ENCODE measurements at places on chromosomes 12 and 14.

GRCh38 chr12:74401966-74402365 is 135.7 kb upstream of the ATXN7L3B start:
- DNase-seq: no peak

- peak; percentile 92 for DNase-seq
These were observed 15.2 kb upstream of the PEBP1 start for GRCh38 chr12:118120579-118121363.

DNA sequence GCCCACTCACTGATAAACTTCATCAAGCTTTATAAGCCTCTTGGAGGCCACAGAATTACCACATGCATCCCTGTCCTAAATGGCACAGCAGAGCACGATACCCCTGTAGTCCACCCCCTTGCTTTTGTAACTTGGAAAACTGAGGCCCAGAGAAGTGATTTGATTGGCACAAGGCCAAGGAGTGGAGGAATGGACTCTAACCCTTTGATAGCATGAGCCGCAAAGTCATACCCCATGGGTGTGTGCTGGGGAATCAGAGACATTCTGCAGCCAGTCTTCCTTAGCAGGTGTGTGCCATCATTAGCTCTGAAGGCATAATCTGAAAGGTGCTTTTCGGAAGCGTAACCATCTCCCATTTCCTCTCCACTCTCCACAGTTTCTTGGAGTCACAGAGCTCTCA is 28.5 kb upstream of the PWP1 start:
- DNase-seq: no peak

- DNase-seq: no peak
These were observed 16.8 kb downstream of the SLC25A47 start for GRCh38 chr14:100339766-100340422.

GRCh38 chr14:105136401-105137322 is 31.9 kb downstream of the JAG2 start:
- DNase-seq: no peak

DNA sequence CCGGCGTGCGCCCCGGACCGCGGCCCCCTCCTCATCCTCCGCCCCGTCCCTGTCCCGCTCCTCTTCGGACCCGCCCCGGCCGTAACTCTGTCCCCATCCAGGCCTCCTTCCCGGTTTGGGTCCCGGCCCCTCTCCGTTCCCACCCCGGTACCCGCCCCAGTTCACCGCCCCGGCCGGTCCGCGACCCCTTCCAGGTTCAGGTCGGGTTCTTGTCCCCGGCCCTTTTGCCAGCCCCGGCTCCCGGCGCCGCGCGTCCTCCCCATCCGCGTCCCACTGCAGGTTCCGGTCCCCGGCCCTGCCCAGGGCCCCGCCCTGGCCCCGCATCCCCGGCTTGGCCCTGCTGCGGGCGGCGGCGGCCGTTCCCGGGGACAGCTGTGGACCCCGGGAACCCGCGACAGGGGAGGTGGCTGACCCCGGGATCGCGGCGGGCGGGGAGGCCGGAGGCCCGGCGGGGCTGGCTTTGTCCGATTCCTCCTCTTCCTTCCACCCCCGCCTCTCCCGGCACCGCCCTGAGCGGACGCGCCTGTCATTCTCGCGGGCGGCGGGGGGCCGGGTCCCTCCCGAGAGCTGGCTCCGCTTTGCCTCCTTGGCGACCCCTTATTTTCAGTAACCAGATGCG is 601 bp downstream of the KLC1 start:
- DNase-seq: peak; percentile 74

- DNase-seq: no peak
These were observed 52.0 kb downstream of the NAV3 start for GRCh38 chr12:77882709-77883108.

GRCh38 chr14:32941668-32942065 is 3.0 kb downstream of the NPAS3 start:
- no peak for DNase-seq

DNA sequence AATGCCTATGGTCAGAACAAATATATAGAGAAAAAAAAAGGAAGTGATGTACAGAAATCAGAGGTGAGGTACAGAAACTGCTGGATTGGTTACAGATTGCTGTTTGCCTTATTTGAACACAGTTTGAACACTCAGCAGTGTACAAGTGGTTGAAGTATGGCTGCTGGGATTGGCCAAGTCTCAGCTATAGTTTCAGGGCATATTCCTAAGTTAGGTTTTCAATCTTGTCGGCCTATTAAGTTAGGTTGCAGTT is 146.4 kb downstream of the LLPH start:
- DNase-seq: no peak

- DNase-seq: no peak
These were observed 40.4 kb upstream of the GZMB start for GRCh38 chr14:24674204-24674970.

- DNase-seq: no peak
These were observed 177.7 kb downstream of the MED13L start for GRCh38 chr12:116099652-116100432.

GRCh38 chr14:34179727-34180126 is 228.9 kb upstream of the EGLN3 start:
- DNase-seq: no peak

DNA sequence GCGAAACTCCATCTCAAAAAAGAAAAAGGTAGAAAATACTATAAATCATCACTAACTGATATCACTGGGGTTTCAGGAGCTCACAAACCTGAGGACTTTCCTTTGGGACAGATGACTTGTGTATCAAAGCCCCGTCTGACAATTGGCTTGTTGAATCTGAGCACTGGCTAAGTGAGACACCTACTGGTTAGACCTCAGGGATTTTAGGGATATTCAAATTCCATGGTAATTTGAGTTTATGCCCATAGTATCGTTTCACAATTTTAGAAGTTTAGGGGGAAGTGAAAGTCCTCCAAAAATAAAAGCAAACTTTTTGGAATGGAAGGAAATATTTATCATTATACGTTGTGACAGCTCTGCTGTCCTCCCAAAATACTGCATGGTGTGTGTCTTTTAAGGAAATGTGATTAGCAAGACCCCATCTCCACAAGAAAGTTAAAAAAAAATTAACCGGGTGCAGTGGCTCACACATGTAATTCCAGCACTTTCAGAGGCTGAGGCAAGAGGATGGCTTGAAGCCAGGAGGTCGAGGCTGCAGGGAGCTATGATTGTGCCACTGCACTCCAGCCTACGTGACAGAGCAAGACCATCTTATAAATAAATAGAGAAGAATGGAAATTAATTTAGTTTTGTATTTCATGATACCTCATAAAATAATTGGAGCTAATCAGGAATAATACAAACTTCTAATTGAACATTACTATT is 49.2 kb downstream of the FBXL14 start:
- DNase-seq: peak; percentile 51

GRCh38 chr14:26394150-26394810 is 203.6 kb downstream of the NOVA1 start:
- no peak for DNase-seq

DNA sequence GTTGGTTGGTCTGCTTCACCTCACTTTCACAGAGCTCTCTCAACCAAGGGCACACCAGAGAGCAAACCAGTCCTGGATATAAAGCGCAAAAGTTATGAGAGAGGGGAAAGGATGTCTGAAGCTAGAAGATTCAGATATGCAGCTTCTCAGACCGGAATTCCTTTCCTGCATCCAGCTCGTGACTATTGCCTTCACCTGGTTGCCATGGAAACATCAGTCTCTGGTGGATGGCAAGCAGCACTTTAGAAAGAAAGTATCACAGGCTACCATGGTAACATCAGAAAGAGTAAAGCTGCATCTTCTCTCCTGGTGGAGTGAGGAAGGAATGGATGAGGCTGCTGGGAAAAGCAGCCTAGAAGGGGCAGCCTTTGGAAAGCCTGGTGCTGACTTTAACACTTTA is 13.7 kb downstream of the REM2 start:
- DNase-seq: no peak

GRCh38 chr12:18546399-18546798 is 191.4 kb downstream of the PLCZ1 start:
- peak; percentile 29 for DNase-seq

- DNase-seq: peak; percentile 94
These were observed 39.7 kb downstream of the KRT80 start for GRCh38 chr12:52151837-52152783.

- DNase-seq: peak; percentile 31
These were observed 112.2 kb upstream of the FKBP4 start for GRCh38 chr12:2682296-2683251.

GRCh38 chr12:6701078-6701768 is 608 bp upstream of the PIANP start:
- DNase-seq: no peak

DNA sequence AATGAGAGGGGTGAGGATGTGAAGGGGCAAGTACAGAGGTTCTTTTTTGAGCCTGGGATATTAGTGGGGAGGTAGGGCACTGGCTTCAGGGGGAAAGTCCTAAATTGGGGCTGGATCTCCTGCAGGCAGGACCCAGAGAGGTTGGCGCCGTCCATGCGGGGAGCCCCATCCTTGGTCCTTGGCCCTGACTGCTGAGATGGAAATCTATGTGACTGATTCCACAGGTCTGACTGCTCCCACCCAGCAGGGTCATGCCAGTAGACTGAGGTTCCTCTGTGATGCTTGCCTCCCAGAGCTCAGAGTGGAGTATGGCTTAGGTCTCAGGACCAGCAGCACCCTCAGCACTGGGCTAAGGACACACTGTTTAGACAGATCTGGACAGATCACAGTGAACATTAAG is 988.6 kb upstream of the TMEM132C start:
- DNase-seq: no peak

- DNase-seq: no peak
These were observed 58.9 kb downstream of the FBXO34 start for GRCh38 chr14:55329999-55330710.

DNA sequence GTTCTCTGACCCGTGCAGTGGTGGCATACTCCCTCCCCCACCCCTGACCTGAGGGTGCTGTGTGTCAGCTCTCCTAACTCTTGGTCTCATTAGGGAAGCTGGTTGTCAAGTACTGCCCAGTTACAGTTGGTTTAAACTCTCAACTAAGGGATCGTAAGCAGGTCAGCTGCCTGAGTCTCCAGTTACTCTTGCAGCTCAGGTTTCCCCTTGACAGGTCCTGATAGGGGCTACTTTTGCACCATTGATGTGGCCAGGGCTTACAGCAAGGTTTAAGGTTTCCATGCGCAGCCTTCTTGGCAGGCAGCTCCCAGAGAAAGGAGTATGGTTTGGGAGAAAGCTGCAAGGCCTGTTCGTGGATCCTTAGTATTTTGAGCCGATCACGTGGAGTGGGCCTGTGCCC is 74.5 kb downstream of the ETV6 start:
- no peak for DNase-seq

- no peak for DNase-seq
These were observed 135.1 kb downstream of the ETNK1 start for GRCh38 chr12:22759769-22760674.

- DNase-seq: no peak
These were observed 190.9 kb downstream of the ETV6 start for GRCh38 chr12:11840366-11840765.

GRCh38 chr12:5868625-5869295 is 76.3 kb downstream of the ANO2 start:
- no peak for DNase-seq

GRCh38 chr14:60343571-60344071 is 94.6 kb downstream of the PPM1A start:
- DNase-seq: no peak

DNA sequence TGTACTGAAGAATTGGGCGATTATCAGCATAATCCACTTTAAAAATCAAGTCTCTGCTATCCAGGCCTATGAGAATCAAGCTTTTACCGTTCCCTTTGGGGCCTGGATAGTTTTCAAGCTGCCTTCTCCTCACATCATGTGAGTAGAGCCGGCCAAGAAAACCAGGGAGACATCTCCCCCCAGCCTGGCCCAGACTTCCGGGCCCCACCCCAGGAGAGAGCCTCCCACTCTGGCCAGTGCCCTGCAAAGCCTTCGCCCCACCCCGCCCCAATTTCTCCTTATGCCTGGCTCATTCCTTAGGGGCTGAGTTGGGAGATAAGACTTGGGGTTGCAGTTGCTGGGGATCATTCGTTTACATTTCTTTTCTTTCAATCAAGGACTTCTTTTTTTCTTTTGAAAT is 1.4 kb upstream of the TMEM132C start:
- no peak for DNase-seq

DNA sequence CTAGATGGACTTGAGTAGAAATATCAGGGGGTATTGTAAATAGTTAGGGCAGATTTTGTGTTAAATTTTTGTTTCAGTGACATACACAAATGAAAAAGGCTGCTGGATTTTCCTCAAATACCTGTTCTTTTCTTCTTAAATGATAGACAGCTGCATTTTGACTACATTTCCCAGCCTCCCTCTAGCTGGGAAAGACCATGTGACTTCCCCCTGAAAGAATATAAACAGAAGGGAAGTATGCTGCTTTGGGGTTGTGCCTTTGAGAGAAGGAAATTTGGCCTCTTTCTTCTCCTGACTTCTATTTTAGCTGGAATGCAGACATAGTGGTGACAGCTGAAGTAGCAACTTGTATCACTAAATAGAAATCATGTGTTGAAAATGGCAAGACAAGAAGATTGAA is 476.1 kb upstream of the SYT1 start:
- no peak for DNase-seq

- DNase-seq: no peak
These were observed at the start of gene TAS2R9 for GRCh38 chr12:10810068-10810467. Gene TAS2R9 (minus strand): TSS chr12:10810168. CDS start chr12:10810075, 93 bp downstream.

DNA sequence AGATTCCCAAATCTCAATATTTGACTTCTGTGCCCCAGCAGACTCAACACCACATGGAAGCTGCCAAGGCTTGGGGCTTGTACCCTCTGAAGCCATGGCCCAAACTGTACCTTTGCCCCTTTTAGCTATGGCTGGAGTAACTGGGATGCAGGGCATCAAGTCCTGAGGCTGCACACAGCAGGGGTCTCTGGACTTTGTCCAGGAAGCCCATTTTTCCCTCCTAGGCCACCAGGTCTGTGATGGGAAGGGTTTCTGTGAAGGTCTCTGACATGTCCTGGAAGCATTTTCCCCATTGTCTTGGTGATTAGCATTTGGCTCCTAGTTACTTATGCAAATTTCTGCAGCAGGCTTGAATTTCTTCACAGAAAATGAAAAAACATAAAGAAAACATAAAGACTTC is 762.3 kb downstream of the GALC start:
- no peak for DNase-seq

GRCh38 chr14:55556929-55557623 is 22.9 kb upstream of the KTN1 start:
- peak; percentile 68 for DNase-seq

- no peak for DNase-seq
These were observed 126.7 kb downstream of the ESRRB start for GRCh38 chr14:76502638-76503037.

- peak; percentile 84 for DNase-seq
These were observed 87.7 kb upstream of the FOXN3 start for GRCh38 chr14:89504602-89505313.

DNA sequence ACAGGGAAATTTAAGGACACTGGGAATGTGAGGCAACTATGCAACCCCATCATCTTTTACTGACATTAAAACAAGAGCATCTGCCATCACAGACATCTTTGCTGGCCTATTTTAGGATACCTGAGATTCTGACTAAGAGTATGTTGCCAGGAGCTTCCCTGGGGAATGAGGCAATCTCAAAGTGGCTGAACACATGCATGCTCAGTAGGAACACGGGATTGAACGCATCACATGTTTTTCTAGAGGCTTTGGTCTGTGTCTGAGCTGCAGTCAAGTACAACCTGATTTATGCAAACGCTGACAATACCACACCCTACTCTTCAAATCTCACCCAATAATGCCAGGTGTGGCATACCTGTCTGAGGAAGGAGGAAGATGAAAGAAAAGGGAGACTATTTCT is 416.5 kb downstream of the NELL2 start:
- DNase-seq: no peak

- peak; percentile 48 for DNase-seq
These were observed 527.2 kb downstream of the NRXN3 start for GRCh38 chr14:78697341-78697740.

GRCh38 chr12:53211476-53212381 is 4.7 kb upstream of the ITGB7 start:
- DNase-seq: no peak

- DNase-seq: no peak
These were observed 24.9 kb upstream of the FUT8 start for GRCh38 chr14:65387628-65388027.
